ENCODE measurements at places on chromosomes 5 and 9.
A peak's percentile ranks its signal among the peaks of the same experiment; 100 is the strongest.

- no peak overlapping the region for H3K4me3 ChIP-seq
- no peaks in the 10 kb centered on the region for H3K4me1 ChIP-seq
- H3K27me3 ChIP-seq: no peaks in the 10 kb centered on the region
- DNase-seq: no peak
Measured at GRCh38 chr9:15935661-15936305, 382.9 kb downstream of the CCDC171 start.

- H3K27ac ChIP-seq: peak overlapping the region; percentile 50
- DNase-seq: no peak
- H3K4me3 ChIP-seq: no peak overlapping the region
- H3K36me3 ChIP-seq: no peaks in the 10 kb centered on the region
Measured at GRCh38 chr9:127049044-127049443, 73.4 kb downstream of the ANGPTL2 start.

- DNase-seq: no peak
- no peak overlapping the region for H3K27ac ChIP-seq
- H3K27me3 ChIP-seq: no peaks in the 10 kb centered on the region
- H3K4me3 ChIP-seq: no peak overlapping the region
Measured at GRCh38 chr9:119009249-119009648, 360.0 kb downstream of the BRINP1 start.

GRCh38 chr5:58666141-58666540 is 83.3 kb downstream of the RAB3C start:
- no peak overlapping the region for H3K27ac ChIP-seq
- no peaks in the 10 kb centered on the region for H3K4me1 ChIP-seq
- H3K36me3 ChIP-seq: no peaks in the 10 kb centered on the region
- no peak overlapping the region for H3K4me3 ChIP-seq

DNA sequence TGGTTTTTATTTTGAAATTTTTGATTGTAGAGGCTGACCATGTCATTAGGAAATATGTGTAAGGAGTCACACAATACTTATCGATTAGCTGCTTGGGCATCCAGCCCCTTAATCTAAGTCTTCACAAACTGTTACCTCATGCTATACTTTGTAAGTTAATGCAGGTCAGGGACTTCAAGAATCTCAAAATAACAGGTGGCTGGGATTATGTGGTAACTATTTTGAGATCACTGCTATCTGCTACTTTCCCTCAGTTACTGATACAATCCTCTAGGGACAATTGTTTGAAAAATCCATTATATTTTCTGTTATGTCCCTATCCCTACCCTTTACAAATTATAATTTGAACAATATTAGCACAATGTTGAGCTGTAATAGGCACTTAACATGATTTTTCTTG is 21.7 kb downstream of the FTMT start:
- no peaks in the 10 kb centered on the region for H3K36me3 ChIP-seq
- H3K4me3 ChIP-seq: no peak overlapping the region
- H3K27ac ChIP-seq: no peak overlapping the region

GRCh38 chr9:111661802-111662521 is 557 bp downstream of the GNG10 start:
- DNase-seq: peak; percentile 37
- no peaks in the 10 kb centered on the region for H3K36me3 ChIP-seq
- peak overlapping the region; percentile 94 for H3K27ac ChIP-seq
- peak overlapping the region; percentile 85 for H3K4me3 ChIP-seq
- peaks cover 12% of the 10 kb centered on the region for H3K4me1 ChIP-seq

- H3K36me3 ChIP-seq: no peaks in the 10 kb centered on the region
- DNase-seq: no peak
- H3K4me3 ChIP-seq: no peak overlapping the region
- no peak overlapping the region for H3K27ac ChIP-seq
Measured at GRCh38 chr5:59591162-59591561, 302.4 kb downstream of the PDE4D start.

DNA sequence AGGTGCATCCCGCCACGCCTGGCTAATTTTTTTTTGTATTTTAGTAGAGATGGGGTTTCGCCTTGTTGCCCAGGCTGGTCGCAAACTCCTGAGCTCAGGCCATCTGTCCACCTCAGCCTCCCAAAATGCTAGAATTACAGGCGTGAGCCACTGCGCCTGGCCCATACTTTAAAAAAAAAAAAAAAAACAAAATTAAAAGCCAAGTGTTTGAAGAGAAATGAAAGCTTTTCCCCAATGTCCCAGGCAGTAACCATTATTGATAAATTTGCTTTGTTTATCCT is 9.5 kb downstream of the PRRC2B start:
- peaks cover 94% of the 10 kb centered on the region for H3K4me1 ChIP-seq
- H3K36me3 ChIP-seq: no peaks in the 10 kb centered on the region
- no peaks in the 10 kb centered on the region for H3K27me3 ChIP-seq
- no peak overlapping the region for H3K4me3 ChIP-seq
- peak overlapping the region; percentile 74 for H3K27ac ChIP-seq
- no peak for DNase-seq

GRCh38 chr5:91111473-91112238 is 271.5 kb downstream of the ARRDC3 start:
- H3K4me1 ChIP-seq: peaks cover 18% of the 10 kb centered on the region
- no peak overlapping the region for H3K4me3 ChIP-seq
- no peak for DNase-seq
- no peaks in the 10 kb centered on the region for H3K36me3 ChIP-seq
- H3K27me3 ChIP-seq: no peaks in the 10 kb centered on the region

GRCh38 chr9:35967042-35967441 is 9.1 kb upstream of the OR2S2 start:
- no peak overlapping the region for H3K27ac ChIP-seq
- H3K4me1 ChIP-seq: no peaks in the 10 kb centered on the region
- H3K27me3 ChIP-seq: no peaks in the 10 kb centered on the region
- no peak overlapping the region for H3K4me3 ChIP-seq
- no peaks in the 10 kb centered on the region for H3K36me3 ChIP-seq

DNA sequence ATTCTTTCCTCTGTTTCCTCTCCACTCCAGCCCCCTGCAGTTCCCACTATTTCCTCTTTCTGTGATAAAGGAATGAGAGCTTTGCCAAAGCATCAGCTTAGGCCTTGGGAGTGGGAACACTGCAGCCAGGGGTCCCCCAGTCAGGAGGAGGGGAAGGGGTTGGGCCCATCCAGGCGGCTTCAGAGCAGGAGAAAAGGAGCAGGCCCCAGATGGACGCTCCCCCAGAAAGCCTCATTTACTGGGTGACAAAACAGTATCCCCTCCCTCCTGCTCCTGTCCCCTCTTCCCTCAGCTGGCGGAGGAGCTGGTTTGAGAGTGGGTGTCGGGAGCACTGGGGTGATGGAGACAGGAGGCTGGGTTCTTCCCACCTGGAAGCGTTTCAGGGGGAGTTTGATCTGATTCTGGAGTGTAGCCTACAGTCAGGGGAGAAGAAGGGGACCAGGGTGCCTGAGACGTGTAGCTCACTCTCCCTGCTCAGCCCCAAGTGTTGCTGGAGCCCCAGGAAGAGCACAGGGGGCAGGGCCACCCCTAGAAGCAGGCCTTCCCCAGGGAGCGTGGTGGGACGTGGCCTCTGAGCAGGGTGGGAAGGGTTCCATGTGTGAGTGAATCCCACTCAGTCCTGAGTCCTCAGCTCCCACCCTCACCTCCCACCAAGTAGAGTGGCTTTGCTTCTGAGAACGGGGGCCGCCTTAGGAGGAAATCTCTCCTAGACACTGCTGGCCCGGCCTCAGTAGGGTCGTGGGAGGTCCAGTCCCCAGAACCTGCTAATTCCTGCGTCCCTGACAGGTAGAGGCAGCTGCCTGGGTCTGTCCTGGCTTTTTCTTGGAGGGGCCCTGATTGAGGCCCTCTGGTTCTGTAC is 173.1 kb downstream of the CACNA1B start:
- no peaks in the 10 kb centered on the region for H3K4me1 ChIP-seq
- DNase-seq: peak; percentile 6
- no peaks in the 10 kb centered on the region for H3K27me3 ChIP-seq
- H3K36me3 ChIP-seq: no peaks in the 10 kb centered on the region

- no peaks in the 10 kb centered on the region for H3K27me3 ChIP-seq
- no peaks in the 10 kb centered on the region for H3K36me3 ChIP-seq
- no peak overlapping the region for H3K27ac ChIP-seq
- H3K4me1 ChIP-seq: no peaks in the 10 kb centered on the region
- no peak overlapping the region for H3K4me3 ChIP-seq
- DNase-seq: no peak
Measured at GRCh38 chr5:52943285-52943684, 45.9 kb upstream of the ITGA2 start.

DNA sequence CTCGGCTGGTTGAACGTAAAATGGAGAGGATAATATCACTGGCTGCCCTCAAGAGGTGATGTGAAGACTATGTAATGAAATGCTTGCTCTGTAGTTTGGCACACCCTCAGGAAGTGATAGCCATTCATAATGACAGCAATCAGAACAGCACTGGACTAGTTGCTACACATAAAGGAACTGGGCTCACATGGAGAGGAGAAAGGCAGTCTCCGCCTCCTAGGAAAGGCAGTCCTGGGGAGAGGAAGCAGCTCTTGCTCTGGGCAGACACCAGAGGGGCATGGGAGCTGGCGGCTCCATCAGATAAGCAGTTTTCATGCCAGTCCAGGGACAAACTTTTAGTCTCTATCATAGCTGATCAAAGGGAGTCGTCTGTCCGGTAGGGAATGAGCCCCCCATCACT is 46.9 kb downstream of the ARHGEF37 start:
- H3K4me1 ChIP-seq: no peaks in the 10 kb centered on the region
- no peaks in the 10 kb centered on the region for H3K27me3 ChIP-seq
- H3K36me3 ChIP-seq: peaks cover 17% of the 10 kb centered on the region
- no peak overlapping the region for H3K27ac ChIP-seq
- DNase-seq: no peak
- H3K4me3 ChIP-seq: no peak overlapping the region

GRCh38 chr5:61969347-61969746 is 336.7 kb upstream of the KIF2A start:
- H3K36me3 ChIP-seq: no peaks in the 10 kb centered on the region
- peaks cover 12% of the 10 kb centered on the region for H3K4me1 ChIP-seq
- no peak overlapping the region for H3K27ac ChIP-seq

DNA sequence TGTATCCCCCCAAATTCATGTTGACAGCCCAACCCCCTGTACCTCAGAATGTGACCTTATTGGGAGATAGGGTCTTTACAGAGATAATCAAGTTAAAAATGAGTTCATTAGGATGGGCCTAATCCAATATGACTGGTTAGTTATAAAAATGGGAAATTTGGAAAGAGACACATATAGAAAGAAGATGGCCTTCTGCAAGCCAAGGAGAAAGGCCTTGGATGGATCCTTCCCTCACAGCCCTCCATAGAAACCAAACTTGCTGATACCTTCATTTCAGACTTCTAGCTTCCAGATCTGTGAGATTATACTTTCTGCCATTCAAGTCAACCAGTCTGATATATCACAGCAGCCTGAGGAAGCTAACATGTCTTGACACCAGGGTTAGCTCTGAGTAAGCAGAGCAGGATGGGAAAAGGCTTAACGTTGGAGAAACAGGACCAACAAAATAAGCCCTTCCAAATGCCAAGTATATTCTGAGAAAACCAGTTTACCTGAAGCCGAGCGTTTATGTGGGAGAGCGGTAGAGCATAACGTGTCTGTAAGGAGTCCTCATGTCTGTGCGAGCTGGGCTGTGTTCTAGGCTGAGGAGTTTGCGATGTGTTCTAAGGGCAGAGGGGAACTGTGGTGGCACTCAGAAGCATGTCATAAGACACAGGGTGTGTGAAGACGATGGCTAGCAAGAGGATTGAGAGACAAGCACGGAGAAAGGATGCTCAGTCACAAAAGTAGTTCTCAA is 206.1 kb downstream of the PIK3R1 start:
- DNase-seq: no peak
- H3K27me3 ChIP-seq: no peaks in the 10 kb centered on the region
- H3K4me3 ChIP-seq: no peak overlapping the region
- peaks cover 12% of the 10 kb centered on the region for H3K4me1 ChIP-seq
- H3K36me3 ChIP-seq: no peaks in the 10 kb centered on the region

DNA sequence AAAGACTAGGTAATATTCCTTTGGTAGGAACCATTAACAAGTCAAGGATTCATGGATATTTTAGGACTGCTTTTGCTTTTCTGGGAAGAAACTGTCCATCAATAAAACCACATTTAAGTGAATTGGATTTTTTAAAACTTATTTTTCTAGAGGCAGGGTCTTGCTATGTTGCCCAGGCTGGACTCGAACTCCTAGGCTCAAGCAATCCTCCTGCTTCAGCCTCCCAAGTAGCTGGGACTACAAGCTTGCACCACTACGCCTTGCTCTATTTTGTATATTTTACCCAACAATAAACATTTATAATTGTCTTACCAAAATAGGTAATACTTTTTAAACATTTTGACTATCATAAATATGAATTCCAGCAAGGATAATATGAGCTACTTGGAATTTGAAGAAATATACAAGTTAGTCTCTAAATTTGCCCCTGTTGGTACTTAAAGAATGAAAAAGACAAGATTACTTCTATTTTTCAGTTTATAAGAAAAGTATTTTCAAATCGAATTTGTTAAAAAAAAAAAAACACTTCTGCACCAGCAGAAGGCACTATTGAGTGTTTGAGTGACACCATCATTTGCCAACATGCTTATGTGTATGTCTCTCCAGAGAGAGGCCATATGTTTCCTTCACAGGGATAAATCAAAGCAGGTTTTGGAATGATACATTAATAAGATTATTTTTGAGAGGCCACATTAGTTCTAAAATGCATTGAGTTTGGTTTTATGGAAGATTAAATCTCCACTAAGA is 60.0 kb upstream of the CARTPT start:
- H3K4me3 ChIP-seq: no peak overlapping the region
- H3K27me3 ChIP-seq: no peaks in the 10 kb centered on the region
- H3K27ac ChIP-seq: no peak overlapping the region

DNA sequence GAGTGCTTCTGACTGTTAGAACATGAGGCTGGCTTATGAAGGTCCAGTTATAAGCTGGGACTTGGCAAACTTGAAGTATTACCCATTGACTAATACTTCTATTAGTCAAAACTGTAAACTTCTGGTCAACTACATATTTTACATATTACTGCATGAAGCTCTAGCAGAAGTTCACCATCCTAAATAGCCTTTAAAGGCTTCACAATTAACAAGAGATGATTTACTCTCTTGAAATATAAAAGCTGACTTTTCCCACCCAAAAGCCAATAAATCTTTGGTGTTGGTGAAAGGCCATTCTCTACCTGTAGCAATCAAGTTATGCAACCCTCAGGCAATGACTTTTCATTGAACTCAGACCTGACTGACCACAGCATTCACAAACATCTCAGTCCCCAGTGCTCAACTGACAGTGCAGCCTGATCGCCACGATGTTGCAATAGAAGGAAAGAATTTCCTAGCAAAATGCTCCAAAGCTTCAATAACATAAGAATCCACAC is 345.6 kb downstream of the EBF1 start:
- H3K27me3 ChIP-seq: no peaks in the 10 kb centered on the region
- DNase-seq: no peak
- H3K27ac ChIP-seq: no peak overlapping the region
- no peak overlapping the region for H3K4me3 ChIP-seq
- no peaks in the 10 kb centered on the region for H3K36me3 ChIP-seq

Measured in upper lobe of left lung (tissue), 6 donors.